GM03348 (cell line): ENCODE measurements at places on chromosomes 4 and X.

DNA sequence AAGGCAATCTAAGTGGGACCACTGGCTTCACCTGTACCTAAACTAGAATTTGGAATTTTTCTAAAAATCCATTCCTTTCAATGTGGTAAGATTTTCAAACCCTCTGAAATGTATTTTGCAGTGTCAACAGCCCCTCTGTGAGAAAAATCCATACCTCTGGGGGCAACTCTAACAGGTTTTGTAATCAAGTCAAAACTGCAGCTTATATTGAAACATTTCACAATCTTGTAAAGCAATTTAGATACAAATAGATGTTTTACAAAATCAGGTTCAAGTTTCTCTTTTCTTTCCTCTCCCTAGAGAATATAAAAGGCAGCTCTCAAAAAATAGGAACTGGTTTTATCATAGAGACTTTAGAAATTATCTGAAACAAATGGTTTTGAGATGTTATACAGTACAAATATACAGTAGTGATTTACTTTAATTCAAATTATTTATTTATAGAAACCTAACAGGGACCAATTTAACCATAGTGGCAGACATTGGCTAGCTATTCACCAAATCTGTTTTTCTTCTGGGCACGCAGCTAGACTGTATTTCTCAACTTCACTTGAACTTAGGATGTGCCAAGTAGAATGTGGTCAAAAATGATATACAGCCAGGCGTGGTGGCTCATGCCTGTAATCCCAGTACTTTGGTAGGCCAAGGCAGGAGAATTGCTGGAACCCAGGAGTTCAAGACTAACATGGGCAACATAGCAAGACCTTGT, 36.3 kb upstream of the SPINK2 start:
- DNase-seq: peak; percentile 19

- DNase-seq: no peak
Measured at GRCh38 chrX:41655631-41656030, 33.1 kb upstream of the GPR34 start.

GRCh38 chr4:108891896-108892590, 129.2 kb upstream of the ETNPPL start:
- no peak for DNase-seq

- no peak for DNase-seq
Measured at GRCh38 chr4:40233227-40233626, 36.4 kb downstream of the RHOH start.

GRCh38 chr4:112145790-112146501, 692 bp downstream of the FAM241A start:
- peak; percentile 72 for DNase-seq

GRCh38 chr4:56112377-56112776, 163.6 kb downstream of the CEP135 start:
- no peak for DNase-seq

GRCh38 chr4:130703211-130703935, 1607.4 kb downstream of the C4orf33 start:
- no peak for DNase-seq

DNA sequence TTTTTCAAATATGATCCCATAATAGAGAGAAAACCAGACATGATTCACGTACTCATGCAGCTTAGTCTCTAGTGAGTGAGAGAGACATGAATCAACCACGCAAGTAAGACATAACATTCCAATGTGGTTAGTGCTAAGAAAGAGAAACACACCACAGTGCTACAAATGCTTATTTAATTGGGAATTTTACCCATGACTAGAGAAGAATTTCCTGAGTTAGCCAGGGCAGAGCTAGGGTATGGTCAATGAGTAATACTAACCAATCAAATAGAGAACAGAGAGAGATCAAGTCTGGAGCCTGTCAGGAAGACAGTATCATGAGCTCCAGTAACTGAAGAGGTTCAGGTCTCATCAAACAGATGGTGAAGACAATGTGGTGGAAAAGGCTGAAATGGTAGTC, 495.2 kb downstream of the PDGFC start:
- peak; percentile 87 for DNase-seq

- DNase-seq: no peak
Measured at GRCh38 chr4:89379511-89380044, 72.0 kb upstream of the GPRIN3 start.

GRCh38 chrX:70092247-70092646, 30.0 kb downstream of the OTUD6A start:
- no peak for DNase-seq

DNA sequence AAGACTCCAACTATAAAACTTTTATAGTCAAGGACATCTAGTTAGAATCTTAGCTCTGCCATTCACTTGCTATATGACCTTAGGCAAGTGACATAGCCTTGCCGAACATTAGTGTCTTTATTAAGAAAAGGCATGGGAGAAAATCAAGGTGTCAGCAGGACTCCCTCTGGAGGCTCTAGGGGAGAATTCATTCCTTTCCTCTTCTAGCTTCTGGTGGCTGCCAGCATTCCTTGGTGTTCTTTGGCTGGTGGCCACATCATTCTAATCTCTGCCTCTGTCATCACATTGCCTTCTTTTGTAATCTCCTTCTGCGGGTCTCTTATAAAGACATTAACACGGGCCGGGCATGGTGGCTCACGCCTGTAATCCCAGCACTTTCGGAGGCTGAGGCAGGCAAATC, 99.8 kb downstream of the PPP1R2C start:
- DNase-seq: peak; percentile 1

GRCh38 chr4:6892190-6892908, 17.3 kb upstream of the TBC1D14 start:
- peak; percentile 74 for DNase-seq

DNA sequence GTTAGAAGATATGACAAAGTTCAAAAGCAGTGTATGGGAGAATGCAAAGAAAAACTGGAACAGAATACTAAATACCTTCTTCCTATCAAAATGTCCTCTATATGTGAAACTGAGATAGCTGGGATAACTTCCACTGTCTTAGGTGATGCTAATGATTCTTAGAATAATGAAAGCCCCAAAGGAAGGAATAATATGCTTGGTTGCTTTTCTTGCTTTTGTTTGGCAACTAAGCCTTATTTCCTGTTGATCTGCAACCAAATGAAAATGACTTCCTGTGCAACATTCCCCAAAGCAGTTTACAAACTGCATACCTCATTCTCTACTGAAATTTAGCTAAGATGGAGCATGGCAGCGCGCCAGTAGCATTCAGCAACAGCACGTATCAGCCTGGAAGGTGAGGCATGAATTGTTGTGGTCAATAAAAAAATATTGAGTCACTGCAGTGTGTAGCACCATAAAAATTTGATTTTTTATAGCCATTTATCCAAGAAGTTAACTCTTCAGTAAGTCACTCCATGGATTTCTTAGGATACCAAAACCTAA, 18.7 kb downstream of the NDNF start:
- peak; percentile 9 for DNase-seq
